ENCODE measurements at places on chromosomes 7 and 10.

DNA sequence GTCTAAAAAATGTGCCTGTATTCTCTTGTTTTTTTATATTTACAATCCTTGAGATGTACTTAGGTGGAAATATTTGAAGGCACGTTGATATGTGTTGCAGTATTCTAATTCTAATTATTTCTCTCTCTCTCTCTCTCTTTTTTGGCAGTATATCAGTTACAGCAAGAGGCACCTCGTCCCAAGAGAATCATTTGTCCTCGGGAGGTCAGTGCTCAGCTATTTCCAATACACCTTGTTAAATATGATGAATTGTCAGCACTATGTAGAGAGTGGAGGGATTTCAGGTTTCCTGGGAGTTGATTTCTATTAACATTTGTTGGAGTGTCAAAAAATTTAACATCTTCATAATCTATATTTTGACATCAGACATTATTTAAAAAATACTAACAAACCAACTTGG lies 173.2 kb downstream of the CHN2 start:
- no peak for DNase-seq

GRCh38 chr10:33012306-33012705 lies 54.3 kb upstream of the ITGB1 start:
- no peak for DNase-seq

GRCh38 chr7:80631421-80631820 lies 7.0 kb upstream of the CD36 start:
- DNase-seq, result no peak

DNA sequence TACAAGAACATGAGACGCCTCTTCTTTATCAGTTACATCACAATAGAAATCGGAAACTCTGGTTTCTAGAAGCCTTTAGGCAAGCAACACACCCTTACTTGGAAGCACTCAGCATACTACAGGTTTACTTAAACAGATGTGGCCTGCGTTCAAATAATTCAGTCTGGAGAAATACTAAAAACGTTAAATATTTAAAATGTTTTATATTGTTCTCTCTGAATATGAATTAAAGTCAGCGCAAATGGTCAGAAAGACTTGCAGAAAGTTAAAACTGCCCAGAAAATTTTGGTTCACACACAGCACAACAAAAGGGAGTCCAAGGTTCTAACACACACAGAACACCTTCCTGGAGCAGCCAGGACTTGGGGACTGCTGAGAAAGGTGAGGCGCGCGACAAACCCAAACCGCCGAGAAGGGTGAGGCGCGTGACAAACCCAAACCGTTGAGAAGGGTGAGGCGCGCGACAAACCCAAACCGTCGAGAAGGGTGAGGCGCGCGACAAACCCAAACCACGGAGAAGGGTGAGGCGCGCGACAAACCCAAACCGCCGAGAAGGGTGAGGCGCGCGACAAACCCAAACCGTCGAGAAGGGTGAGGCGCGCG lies 25.8 kb downstream of the ESYT2 start:
- DNase-seq, result no peak

GRCh38 chr10:124692100-124692446 lies 52.1 kb downstream of the FAM53B start:
- no peak for DNase-seq

DNA sequence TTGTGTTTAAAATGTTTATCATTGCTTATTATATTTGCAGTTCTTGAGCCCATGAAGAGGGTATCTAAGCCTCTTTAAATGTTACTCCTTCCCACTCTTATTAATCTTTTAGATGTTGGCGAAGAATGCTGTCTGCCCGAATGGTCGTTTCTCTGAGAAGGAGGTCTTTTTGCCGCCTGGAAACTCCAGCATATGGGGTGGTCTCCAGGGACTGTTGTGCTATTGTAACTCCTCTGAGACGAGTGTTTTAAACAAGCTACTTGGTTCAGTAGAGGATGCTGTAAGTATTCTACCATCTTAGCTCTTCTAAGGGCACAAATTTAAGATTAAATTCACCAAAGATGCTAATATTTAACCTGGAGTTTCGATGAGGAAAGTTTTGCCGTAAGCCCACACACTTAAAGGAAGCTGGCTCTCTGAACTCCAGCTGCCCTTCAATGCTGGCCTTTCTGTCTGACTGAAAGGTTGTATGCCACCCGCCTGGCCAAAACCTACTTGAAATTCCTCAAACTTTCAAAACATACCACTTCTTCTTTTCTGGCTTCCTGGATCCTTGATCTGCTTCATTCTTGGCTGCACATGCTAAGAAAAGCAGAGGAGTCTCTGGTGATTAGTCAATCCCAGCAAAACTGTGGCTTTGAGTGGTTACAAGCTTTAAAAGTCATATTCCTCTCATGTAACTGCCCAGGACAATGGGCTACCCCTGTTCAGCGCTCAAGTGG lies 74.7 kb downstream of the ABCA13 start:
- no peak for DNase-seq

DNA sequence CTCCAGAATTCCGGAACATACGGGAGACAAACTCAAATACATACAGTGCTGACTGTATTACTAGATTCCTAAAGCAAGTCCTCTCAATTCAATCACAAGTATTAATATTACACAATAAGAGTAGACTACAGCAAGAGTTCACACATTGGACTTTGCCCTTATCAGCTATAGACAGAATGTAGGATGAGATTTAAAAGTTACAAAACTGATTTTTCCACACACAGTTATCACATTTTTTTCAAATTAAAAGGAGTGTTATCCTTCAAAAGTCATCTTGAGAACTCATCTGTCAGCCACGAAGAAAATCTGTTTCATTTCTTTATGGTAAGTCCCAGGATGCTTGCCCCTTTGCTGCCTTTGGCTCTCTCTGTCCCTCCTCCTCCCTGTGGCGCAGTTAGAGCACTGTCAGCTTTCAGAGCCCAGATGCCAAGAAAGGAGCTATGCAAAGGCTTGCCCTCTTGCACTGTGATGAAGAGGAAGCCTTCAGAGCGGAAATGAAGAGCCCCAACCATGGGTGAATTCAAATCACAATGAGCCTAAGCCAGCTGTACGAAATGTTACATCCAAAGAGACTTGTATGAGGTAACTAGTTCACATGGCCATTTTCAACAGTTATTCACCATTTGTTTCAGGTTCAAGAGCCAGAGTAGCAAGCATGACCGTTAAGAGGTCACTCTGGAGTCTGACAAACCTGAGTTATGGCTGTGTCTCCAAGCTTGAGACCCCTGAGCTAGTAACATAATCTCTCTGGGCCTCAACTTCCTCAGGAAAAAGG lies 10.7 kb downstream of the NCOA4 start:
- no peak for DNase-seq

DNA sequence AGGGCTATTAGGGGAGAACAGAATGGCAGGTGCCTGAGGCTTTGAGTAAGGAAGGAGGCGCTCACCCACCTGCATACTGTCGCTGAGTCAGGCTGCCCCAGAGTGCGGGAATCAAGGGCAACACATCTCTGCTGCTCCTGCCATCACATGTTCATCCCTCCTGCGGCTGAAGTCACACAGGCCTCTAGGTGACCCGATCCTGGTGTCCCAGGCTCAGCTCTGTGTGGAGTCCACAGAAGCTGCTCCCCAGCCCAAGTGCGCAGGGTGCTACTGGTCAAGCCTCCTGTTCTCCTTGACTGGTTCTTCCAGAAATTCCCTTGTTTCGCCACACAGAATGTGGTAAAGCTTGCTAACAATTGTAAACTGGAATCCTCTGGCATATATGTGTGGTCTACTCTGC lies 96.9 kb upstream of the IL6 start:
- DNase-seq, result no peak

- no peak for DNase-seq
These were observed 18.8 kb downstream of the BMPR1A start for GRCh38 chr10:86775056-86775869.

- no peak for DNase-seq
These were observed 59.1 kb downstream of the TASOR2 start for GRCh38 chr10:5743736-5744135.

- DNase-seq, result no peak
These were observed 49.7 kb downstream of the RABGEF1 start for GRCh38 chr7:66790196-66790595.

GRCh38 chr7:114931656-114932011 lies 9.7 kb downstream of the MDFIC start:
- no peak for DNase-seq

DNA sequence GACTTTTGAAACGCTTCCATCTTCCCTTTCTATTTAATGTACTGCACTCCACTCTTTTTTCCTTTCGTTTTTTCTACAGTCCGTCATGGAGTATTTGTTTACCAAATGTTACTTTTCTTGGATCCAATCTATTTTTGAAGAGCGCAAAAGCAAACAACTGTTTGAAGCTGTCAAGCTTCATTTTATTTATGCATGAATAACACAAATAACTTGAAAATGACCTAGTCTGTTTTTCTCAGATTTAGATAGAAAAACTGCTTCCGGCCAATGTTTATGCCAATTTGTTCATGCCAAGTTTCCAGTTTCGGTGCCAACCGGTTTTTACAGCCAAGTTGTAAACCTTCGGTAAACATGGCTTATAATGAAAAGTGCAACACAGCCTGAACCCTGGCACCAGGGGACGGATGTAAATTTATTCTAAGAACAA lies 150.9 kb upstream of the KLF6 start:
- DNase-seq, result no peak

DNA sequence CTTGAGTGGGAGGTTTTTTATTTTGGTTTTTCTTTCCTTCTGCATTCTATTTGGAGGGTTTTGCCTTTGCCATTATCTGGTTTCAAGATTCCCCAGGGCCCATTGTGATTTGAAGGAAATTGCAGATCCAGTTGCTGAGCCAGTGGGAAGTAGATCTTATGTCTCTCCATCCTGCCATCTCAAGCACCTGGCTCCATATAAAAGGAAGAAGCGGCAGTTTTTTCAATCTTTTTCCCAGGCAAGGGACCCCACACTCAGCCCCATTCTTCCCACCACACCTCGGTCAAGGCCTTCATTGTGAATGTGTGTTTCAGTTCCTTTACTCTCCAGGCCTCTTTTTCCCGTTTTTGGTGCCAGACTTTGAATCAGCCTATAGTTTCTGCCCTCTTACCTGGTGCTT lies 95.8 kb downstream of the MYO3A start:
- no peak for DNase-seq

- DNase-seq, result no peak
These were observed 24.3 kb downstream of the SLC25A28 start for GRCh38 chr10:99595770-99596465.

DNA sequence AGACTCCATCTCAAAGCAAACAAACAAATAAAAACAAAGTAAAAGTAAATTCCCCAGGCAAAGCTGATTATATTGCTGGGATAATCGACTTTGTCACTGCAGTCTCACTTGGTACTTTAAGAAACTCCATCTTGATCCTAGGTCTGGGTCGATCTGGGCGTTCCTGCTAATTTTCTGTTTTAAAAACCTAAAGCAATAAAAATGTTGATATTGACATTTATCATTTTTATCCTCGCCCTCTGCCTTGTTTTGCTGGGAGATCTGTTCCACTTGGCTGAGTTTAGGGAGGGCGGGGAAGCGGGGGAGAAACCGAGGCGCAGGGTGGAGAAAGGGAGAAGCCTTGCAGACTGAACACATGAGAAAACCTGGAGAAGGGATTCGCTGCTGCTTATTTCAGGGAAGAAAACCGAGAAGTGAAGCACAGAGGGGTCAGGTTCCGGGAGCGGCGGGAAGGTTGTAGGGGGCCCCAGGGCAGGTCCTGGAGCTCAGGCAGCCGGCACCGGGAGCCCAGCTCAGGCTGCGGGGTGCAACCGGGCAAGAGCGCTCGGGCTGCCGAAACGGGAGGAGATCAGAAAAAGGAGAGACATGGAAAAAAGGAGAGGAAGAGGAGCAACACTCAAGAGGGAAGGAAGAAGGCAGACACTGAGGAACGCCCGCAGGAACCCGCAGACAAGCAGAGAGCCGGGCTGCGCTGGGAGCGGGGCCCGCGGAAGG lies 27.3 kb upstream of the KMT2C start:
- DNase-seq, result no peak

DNA sequence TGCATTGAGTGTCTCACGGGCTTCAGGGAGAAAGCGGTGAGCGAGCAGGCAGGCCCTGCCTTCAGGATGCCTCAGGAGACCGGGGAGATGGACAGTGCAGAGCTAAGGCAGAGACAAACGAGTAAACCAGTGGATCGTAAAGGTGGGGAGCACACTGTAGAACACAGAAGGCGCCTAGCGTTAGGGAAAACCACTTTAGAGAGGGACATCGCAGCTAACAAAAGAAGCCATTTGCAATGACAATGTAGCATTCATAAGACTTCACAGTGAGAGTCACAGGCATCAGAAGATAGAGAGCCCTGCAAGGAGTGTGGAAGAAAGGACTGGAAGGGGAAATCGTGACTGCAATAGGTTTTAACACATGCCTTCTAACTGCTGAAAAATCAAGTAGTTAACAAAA lies 54.9 kb upstream of the TMEM273 start:
- no peak for DNase-seq

GRCh38 chr10:21427804-21428481 lies 97.5 kb downstream of the SKIDA1 start:
- DNase-seq, result no peak

DNA sequence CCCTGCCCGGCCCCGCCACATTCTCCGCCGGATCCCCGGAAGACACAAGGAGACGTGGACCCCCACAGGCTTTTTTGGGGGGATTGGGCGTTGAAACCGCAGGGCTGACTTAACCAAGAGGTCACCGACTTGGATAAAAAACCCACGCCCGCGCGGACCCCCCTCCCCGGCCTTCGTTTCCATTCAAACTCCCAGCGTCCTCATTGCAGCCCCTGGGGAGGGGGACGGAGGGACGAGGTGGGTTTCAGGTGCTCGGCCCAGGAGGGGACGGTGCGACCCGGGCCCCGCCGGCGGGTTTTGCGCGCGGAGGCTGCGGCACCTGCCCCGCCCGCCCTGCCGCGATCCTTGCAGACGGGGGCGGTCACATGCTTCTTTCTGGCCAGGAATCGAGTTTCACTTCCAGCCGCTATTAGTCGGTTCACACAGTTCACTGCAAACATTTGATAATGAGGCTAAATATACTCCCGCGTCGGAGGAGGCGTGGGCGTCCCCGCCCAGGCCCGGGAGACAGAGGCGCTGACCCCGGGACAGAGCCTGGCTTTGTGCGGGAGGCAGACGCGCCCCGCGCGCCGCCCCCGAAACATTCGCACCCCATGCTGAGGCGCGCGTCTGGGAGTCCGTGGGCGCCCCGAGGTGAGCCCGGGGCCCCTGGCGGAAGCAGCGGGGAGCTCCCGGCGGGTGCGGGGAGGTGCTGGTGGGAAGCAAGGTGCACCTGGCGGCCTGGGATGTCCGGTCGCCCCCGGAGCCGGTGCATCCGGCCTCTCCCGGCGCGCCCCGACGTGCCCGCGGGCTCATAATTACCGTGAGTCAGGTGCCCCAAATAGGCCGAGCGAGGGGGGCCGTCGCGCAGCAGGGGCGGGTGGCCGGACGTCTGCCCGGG lies 2.7 kb upstream of the PDGFA start:
- DNase-seq, result no peak

All from activated T-cell treated with anti-CD3 and anti-CD28 coated beads for 1 hour (primary cell).